COR-L47 (cell line): ENCODE measurements at places on chromosomes 2 and 18.

DNA sequence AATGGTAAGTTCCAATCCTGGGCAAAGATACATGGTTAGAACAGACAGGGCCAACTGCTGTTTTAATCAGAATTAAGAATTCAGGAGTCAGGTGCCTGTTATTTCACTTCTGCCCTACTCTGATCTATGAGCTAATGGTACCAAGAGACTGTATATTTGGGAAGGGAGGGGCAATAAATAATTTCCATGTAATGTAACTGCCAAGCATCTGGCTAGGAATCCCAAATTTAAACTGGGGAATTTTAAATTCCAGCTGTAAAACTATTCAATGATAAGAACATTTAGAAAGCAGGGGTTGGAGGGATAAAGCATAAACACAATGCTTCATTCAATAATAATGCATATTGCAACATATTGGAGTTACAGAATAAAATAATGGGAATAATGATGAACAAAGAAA, 49.7 kb downstream of the SCN7A start:
- no peak for DNase-seq

GRCh38 chr2:30147196-30147714, 448 bp downstream of the YPEL5 start:
- DNase-seq = no peak

GRCh38 chr2:63982335-63982734, 36.9 kb downstream of the VPS54 start:
- no peak for DNase-seq

GRCh38 chr2:111900859-111901258, 2.5 kb downstream of the MERTK start:
- DNase-seq = peak; percentile 8

- DNase-seq = no peak
Observed at GRCh38 chr2:205267323-205267722, 415.0 kb upstream of the NRP2 start.

GRCh38 chr2:124983595-124983994, 958.5 kb downstream of the CNTNAP5 start:
- DNase-seq = no peak

- DNase-seq = no peak
Observed at GRCh38 chr2:58228299-58228698, 12.8 kb downstream of the FANCL start.

- no peak for DNase-seq
Observed at GRCh38 chr18:74152857-74153256, 4.5 kb downstream of the TIMM21 start.

- DNase-seq = no peak
Observed at GRCh38 chr18:6428851-6429395, 14.2 kb upstream of the L3MBTL4 start.

DNA sequence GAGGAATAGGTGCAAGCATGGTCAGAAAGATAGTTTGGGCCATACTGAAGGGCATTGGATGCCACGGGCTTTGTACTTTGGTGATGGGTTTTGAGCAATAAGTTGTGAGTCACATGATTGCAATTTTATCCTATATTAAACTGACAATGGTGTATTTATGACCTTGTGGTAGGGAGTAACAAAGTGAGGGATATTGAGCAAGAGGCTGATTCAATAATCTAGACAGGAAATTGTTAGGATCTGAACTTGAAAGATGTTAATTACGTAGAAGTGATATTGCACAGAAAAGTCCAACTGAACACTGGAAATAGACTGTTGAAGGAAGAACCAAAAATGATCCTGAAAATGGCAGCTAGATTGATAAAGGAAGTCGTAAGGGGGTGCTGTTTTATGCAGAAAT, 46.6 kb upstream of the TCF4 start:
- DNase-seq = no peak

- DNase-seq = no peak
Observed at GRCh38 chr18:46155641-46156051, 51.5 kb downstream of the HAUS1 start.

- peak; percentile 75 for DNase-seq
Observed at GRCh38 chr2:46306330-46306751, 9.1 kb downstream of the EPAS1 start.

DNA sequence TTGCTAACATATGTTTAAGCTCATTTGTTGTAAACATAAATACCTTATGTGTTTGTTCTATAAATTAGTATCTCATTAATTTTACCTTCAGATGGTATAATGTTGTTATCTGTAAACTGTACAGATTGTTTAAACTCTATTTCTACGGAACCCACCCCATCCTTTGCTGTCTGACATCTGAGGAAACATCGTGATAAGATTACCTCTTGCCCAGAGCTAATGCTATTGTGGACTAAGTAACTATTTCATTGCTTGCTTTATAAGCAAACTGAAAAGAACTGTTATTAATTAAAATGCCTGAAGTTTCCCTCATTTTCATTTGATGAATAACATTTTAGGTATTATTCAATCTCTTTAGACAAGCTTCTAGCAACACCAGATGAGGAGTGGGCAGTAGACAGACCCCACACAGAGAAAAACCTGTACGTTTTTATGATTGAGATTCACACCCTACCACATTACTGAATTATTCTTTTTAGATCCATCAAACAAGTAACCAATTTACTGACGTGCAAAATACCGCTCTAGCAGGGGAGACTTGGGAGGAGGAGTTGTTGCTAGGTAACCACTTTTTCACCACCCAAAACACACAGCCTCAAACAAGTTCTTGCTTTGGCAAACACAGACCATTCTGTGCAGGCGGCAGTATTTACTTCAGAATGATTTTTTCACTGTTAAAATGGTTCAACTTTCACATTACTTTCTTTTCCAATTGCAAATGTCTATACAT, 1.9 kb upstream of the SYT4 start:
- DNase-seq = peak; percentile 97

GRCh38 chr18:40841467-40841866, 1113.6 kb upstream of the PIK3C3 start:
- no peak for DNase-seq

- no peak for DNase-seq
Observed at GRCh38 chr2:48566592-48567310, 36.8 kb downstream of the STON1 start.

DNA sequence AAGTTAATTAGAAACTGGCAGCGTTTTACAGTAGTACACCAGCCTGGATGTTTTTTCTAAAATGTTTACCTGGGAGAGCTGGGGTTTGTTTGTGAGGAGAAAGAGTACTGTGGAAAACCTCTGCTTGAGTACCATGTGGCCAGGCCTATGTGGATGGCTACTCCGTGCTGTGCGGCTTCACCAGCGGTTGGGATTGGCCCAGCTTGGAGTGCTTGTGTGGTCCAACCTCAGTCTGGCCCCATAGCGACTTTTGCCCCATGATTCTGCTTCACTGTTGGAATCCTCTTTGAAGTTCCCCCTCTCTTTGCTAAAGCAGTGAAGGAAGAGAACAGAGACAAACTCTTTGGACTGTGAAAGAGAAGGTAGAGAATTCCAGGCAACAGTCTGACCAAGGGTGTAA, 15.9 kb downstream of the CD8A start:
- DNase-seq = no peak

DNA sequence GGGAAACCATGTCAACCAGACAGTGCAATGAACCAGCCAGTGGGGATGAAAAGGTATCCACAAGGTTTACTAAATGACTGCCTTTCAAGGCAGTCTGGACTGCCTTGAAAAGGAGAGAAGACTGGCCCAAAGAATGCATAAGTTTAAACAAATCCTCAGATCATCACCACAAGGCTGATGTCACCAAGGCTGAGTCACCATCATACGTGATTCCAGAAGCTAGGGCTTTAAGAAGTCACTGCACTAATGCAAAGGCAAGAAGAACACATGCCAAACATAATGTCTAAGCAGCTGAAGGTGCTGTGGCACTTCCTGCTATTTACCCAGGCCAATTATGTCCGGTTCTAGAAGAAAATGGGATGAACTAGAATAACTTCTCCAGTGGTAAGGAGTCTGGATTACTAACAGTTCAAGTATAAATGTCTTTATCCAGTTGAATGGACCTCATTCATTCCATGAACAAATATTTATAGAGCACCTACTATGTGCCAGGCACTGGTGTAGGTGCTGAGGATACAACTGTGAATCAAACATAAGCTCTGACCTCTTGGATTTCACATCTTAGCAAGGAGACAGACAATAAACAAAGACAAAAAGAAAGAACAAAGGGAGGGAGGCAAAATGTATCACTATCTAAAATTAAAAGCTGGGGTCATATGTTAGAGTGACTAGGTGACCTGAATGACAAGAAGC, 37.6 kb upstream of the ONECUT2 start:
- DNase-seq = no peak

DNA sequence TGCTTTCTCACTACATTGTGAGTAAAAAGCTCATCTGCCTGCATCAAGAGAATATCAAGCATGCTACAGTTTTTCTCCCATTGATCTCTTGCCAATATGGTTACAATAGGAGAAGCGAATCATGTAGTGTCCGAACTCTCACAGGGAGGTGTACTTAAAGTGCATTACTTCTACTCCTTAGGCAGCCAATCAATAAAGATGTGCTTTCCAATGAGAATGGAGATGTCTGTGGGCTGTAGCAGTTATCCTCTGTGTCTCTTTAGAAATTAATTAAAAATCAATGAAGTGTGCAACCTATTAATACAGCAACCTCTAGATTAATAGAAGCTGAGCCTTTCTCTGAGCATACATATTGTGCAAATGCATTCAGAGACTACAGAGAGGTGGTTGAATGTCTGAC, 883.7 kb downstream of the CPS1 start:
- no peak for DNase-seq

- DNase-seq = no peak
Observed at GRCh38 chr2:1748741-1749488, 4.6 kb upstream of the PXDN start.

DNA sequence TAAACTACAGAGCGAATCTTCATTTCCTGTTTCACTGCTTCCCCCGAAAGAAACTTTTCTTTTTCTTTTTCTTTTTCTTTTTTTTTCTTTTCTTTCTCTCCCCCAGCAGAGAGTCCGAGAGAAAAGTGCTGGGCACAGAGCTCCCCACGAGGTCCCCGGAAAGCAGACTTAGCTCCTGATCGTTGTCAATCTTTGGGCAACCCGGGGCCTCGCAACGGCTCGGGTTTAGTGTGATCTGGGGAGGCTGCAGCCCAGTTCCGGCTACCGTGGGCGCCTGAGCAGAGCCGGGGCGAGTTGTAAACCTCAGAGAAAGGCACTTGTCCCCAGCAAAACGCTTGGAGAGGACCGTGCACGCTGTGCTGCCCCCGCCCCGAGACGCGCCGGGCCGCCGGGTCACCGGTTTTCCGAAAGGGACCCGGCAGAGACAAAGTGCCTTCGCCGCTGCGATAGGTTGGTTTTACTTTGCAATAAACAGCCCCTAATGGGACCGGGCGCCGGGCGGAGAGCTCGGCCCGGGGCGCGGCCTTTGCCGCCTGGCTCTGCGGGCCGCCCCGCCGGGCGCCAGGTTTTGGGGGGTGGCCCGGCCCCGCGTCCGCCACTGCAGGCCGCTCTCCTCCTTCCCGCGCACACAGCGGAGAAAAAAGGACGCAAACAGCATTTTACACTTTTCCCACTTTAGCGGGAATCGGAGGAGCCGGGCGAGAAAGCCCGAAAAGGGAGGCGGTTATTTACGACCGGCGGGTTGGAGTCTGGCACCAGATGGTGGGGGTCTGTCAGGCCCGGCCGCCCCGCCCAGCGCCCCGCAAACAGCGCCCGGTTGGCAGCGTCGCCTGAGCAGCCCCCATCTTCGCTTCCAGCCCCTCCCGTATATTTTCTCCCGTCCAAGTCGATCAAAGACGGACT, 136.0 kb downstream of the INSIG2 start:
- DNase-seq = no peak

DNA sequence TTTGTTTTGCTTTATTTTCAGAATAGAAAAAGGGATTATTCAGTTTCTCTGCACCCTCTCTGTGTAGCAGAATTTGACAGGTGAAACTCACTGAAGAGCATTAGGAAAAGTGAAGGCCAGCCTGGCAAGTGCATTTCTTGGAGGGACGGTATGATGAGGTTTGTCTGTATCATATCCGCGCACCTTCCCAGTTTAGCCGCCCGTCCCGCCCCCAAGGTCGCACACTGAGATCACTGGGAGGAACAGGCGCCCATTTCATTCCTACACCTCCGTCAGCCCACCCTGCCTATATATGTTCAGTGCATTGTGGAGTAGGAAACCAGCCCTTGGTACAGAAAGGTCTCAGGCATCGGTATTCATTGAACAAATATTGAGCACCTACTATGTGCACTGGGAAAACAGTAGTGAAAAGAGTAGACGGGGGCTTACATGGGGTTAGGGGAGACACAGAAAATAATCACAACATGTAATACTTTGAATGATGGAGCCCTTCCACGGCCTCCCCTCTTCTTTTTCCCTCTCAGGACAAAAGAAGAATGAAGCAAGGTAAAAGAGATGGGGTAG, 678 bp upstream of the FECH start:
- no peak for DNase-seq

DNA sequence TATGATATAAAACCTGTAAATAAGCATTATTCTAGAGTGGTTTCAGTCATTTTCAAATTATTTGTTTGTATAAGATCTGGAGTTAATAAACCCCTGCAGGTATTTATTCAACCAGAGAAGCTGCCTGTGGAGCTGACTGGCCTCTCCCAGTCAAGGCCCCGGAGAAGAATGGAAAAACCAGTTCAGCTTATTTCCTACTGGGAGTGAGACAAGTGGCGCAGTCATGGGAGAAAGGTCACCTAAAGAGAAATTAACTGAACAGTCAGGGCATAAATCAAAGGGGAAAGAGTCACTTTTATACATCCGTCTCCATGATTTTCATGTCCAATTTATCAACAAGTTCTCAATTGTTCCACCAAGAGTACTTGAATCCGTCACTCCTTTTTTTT, 240.9 kb downstream of the RNF152 start:
- no peak for DNase-seq

DNA sequence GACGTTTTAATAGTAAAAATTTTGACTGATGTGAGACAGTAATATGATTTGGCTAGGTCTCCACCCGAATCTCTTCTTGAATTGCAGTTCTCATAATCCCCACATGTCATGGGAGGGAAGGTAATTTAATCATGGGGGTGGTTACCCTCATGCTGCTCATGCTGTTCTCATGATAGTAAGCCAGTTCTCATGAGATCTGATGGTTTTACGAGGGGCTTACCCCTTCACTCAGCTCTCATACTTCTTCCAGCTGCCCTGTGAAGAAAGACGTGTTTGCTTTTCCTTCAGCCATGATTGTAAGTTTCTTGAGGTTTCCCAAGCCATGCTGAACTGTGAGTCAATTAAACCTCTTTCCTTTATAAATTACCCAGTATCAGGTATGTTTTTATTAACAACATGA, 327.0 kb upstream of the CDH7 start:
- DNase-seq = no peak

- no peak for DNase-seq
Observed at GRCh38 chr18:48979944-48980890, 29.5 kb upstream of the SMAD7 start.

GRCh38 chr2:195756218-195756942, 99.4 kb downstream of the SLC39A10 start:
- no peak for DNase-seq

GRCh38 chr18:42271647-42272414, 316.8 kb downstream of the PIK3C3 start:
- DNase-seq = no peak

- DNase-seq = no peak
Observed at GRCh38 chr2:190197143-190197720, 122.4 kb downstream of the HIBCH start.
